ENCODE measurements at places on chromosomes 4 and X. TPM values are rescaled to one million over a fixed set of nuclear protein-coding genes. Genes with fewer than 3 reads are reported as not detected.

The NKX6-1 gene
- total RNA-seq = under 0.01 TPM

The MAGEA1 gene
- not detected for total RNA-seq

The ARMCX4 gene
- 2.2 TPM for total RNA-seq

The GNPDA2 gene
- 6.2 TPM for total RNA-seq

The PABPC4L gene
- total RNA-seq = under 0.01 TPM

The NUP62CL gene
- 12.1 TPM for total RNA-seq

The SHROOM4 gene
- 2.4 TPM for total RNA-seq

The SSX2 gene
- not detected for total RNA-seq

The MAGEB1 gene
- total RNA-seq = not detected

The SGCB gene
- total RNA-seq = 0.54 TPM

DNA sequence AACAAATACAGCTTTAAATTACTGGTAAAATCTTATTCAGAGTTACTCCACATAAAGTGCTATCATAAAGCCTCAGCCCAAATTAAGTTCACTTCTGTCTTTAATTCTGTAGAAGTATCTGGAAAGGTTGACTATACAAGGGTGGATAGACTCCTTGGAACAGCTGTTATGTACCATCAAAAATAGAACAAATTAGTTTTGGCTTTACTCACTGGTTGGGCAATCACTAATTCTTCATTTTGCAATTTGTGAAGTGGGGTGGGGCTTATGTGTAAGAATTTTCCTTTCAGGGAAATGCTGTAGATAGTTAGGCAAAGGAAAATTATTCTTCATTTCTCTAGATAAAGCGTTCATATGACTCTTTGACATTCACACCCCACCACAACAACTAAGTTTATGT lies 7.8 kb downstream of the DIAPH2 start:
- DNase-seq = no peak

DNA sequence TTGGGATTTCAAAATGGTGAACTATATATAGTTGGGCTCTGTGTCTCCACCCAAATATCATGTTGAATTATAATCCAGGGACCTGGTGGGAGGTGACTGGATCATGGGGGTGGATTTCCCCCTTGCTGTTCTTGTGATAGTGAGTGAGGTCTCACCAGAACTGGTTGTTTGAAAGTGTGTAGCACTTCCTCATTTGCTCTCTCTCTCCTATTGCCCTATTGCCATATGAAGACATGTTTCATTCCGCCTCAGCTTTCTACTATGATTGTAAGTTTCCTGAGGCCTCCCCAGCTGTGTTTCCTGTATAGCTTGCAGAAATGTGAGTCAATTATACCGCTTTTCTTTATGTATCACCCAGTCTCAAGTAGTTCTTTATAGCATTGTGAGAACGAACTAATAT lies 545.6 kb downstream of the TRAM1L1 start:
- no peak for DNase-seq

DNA sequence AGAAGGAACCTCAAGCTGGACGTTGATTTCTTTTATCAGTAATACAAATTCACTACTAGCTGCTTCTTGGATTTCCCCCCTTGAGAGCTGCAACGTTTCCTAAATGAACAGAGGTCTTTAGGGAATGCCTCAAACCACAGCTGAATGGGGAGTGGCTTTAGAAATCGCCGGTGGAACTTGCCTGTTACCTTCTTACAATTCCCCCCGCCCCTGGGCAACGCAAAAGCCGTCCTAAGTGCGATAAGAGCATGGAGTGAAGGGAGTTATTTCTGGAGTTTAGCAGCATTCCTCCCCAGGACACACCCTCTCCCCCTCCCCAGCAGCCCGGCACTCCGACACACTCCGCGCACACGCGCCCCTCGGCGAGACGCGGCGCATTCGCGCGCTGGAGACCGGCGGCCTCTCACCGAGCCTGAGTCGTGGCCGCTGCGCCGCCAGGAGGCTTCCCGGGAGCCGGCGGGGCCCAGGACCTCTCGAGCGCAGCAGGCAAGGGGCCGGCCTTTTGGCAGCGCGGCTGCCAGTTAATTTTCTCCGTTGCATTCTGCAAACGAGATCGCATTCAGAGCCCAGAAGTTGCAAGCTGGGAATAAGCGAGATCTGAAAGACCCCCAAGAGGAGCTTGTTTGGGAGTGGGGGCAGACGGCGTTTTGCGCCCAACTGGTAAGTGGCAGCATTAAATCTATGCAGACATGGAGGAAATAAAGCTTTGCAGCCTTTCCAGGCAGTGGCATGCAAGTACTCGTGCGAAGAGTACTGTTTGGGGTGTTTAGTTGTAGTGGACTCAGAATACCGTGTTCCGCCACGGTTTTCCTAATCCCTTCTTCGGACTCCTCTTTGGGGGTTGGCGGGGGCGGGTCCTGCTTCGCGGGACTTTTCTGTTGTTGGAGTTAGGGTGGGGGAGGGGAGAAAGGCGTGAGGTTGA lies 134.7 kb downstream of the PALLD start:
- DNase-seq = no peak

DNA sequence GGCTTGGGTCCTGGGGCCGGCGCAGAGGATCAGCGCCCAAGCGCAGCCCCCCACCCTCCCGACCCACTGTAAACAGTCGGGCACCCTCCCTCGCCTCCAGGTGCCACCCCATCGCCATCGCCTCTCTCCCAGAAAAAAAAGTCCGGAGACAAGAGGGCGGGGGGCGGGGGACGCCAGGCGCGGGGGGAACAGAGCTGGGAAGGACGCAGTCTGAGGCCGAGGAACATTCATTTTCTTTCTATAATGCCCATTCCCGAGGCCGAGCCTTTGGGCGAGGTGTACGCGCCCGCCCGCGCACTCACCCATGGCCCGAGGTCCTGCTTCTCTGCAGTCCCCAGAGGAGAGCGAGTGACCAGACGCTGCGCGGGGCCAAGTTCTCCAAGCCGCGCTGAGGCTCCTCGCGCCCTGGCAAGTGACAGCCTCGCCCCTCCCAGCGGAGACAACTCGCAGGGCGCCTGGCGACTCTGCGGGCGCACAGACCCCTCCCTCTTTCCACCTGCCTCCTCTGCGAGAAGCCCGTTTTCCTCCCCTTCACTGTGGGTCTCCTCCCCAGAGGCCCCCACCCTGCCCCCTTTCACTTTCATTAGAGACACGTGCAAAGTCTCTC lies 63.5 kb upstream of the WDR17 start:
- DNase-seq = no peak

DNA sequence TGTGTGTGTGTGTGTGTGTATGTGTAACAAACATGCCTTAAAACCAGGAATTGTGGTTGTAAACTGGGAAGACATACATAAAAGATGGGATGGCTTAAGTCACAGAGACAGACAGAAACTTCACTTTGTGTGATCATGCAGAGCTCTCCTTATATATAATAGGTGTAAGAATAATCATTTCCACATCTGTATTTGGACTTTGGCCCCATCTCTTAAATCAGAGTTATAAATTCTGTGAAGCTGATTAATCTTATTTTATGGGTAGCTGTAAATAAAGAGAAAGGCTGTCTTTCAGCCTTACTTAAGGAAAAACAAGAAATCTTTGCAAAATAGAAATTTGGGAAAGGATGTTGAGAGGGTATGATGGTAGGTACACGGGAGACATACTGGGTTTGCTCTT lies 174.6 kb upstream of the PITX2 start:
- DNase-seq = no peak

DNA sequence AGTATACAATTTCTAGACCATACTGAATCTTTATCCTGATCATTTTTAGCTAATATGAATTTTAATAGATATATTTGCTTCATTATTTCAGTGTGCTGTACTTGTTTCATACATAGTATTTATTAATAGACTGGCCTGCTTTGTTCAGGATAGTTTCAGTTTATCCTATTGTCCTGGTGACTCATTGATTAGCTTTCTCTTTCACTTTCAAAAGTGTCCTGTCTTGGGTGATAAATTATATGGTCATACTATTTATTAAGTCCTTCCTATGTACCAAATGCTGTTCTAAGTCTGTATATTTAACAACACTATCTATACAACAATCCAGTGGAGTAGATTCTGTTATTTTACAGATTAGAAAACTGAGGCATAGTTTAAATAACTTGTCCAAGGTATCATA lies 153.8 kb upstream of the RAPGEF2 start:
- DNase-seq = no peak

DNA sequence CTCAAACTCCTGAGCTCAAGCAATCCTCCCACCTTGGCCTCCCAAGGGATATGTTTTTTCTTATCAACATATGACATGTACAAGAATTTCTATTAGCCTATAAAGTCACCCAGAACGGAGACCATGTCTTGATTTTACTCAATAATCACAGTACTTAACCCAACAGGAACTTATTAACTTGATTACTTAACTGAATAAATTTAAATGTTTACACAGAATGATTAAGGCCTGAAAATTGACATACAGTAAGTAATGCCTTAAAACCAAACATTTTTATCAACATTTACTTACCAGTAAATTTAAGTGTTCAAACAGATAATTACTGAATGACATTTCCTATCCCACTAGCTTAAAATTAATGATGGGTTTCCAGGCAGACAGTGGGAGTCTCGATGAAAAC lies 25.4 kb downstream of the EIF4E start:
- DNase-seq = no peak

DNA sequence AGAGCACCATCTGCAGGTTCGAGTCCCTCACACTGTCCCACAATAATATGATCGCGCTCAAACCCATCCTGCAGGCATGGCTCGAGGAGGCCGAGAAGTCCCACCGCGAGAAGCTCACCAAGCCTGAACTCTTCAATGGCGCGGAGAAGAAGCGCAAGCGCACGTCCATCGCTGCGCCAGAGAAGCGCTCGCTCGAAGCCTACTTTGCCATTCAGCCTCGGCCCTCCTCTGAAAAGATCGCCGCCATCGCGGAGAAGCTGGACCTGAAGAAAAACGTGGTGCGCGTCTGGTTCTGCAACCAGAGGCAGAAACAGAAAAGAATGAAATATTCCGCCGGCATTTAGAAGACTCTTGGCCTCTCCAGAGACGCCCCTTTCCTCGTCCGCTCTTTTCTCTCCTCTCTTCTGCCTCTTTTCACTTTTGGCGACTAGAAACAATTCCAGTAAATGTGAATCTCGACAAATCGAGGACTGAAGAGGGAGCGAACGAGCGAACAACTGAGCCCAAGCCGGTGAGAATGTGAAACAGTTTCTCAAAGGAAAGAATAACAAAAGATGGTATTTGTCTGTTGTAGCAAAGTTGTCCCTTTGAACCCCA lies 1.9 kb downstream of the POU4F2 start:
- no peak for DNase-seq

- DNase-seq = no peak
These were observed 634 bp downstream of the APOO start for GRCh38 chrX:23907111-23907497.

DNA sequence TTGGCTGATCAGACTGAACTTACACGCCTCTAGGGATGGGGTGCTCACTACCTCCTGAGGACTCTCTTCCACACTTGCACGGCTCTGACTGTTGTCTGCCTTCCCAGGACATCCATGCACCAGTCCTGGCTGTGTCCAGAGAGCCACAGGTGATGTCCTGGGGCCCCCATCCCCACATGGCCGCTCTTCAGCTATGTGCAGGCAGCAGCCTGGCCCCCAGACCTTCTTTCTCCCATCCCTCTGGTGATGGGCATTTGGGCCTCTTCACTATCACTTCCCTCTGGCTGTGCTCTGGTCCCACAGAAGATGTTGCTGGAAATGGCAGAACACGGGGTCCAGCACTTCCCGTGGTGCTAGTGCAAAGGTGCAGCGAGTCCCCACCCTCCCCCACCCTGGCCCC lies 40.9 kb upstream of the HMX1 start:
- no peak for DNase-seq

- DNase-seq = no peak
These were observed 92.9 kb downstream of the TNIP2 start for GRCh38 chr4:2663275-2663674.

DNA sequence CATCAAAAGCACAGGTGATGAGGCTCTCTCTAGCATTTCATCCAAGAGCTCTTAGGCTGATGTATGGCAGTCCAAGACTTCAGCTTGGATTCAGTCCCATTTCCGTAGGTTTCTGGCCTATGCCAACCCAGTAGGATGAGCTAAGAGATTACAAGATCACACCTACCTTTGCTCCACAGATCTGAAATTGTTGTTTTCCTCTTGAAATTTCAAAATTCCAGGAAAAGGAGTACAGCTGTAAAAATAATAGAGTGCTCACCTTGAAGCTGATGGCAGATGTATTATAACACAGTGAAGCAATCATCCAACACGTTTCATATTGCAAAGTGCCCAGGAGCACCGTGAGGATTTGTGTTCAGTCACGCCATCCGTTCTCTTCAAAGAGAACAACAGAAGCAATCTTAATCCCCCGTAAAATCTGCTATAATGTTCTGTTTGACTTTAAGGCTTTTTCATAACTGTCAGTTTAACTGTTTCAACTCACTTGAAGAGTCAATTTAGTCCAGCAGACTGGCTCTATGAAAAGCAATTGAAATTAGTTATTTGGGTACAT lies 137.5 kb downstream of the CPE start:
- no peak for DNase-seq

GRCh38 chr4:2281575-2282343 lies 19.9 kb upstream of the MXD4 start:
- peak; percentile 94 for DNase-seq

DNA sequence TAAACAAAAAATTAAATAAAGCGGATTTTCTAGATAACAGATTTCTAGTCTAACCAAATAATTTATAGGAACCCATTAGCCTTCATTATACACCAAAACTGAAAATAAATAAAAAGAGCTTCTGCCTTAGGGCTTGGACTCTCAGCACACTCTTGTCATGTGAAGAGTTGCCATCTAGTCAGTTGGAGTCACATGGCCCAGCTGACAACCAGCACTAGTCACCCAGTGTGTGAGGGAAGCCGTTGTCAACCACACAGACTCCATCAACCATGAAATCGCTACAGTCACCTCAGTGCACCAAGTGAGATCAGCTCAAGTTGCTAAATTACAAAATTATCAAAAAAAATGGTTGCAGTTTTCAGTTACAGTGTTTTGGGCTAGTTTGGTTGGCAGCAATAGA lies 470.0 kb downstream of the GASK1B start:
- DNase-seq = no peak

DNA sequence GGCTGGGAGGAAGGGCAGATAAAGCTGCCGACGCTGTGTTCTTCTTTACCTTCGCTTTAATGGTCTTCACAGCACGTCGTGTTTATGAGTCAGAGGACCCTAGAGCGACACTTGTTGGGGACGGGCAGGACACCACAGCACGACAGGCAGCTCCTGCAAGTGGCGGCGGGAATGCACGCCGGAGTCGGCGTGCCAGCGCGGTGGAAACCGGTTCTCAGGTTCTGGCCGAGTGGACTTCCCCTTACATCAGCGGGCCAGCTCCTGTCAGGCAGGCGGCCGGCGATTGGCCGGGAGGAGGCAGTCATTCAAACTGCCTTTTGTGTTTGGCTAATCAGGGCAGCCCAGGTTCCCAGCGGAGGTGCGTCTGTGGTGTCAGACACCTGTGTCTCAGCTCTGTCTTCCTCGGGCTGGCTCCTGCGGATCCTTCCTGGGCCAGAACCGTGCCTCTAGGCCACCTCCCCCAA lies 150.9 kb downstream of the SHROOM3 start:
- DNase-seq = peak; percentile 52

- peak; percentile 94 for DNase-seq
These were observed 76.2 kb upstream of the CD99 start for GRCh38 chrX:2614911-2615310.

- DNase-seq = no peak
These were observed 114.6 kb downstream of the TBCK start for GRCh38 chr4:106201373-106201772.

Measured in hematopoietic multipotent progenitor cell (in vitro differentiated cells).